ENCODE measurements at places on chromosomes 5 and 9.

- DNase-seq: no peak
Observed at GRCh38 chr5:174472956-174473355, 251.4 kb upstream of the MSX2 start.

- no peak for DNase-seq
Observed at GRCh38 chr5:113151641-113152379, 175.2 kb downstream of the DCP2 start.

GRCh38 chr5:35285011-35285410 lies 54.7 kb upstream of the PRLR start:
- DNase-seq: peak; percentile 1

DNA sequence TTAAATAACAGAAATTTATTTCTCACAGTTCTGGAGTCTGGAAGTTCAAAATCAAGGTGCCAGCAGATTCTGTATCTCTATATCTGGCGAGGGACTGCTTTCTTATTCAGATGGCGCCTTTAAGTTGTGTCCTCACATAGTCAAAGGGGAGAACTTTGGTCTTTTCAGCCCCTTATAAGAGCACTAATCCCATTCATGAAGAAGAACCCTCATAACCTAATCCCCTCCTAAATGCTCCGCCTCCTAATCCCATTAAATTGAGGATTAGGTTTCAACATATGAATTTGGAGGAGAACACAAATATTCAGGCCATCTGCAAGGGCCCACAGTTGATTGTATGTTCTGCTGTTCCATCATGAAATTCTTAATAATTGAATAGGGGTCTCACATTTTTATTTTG lies 10.8 kb upstream of the CCDC152 start:
- no peak for DNase-seq

- DNase-seq: no peak
Observed at GRCh38 chr5:63128018-63128417, 549.4 kb downstream of the LRRC70 start.

DNA sequence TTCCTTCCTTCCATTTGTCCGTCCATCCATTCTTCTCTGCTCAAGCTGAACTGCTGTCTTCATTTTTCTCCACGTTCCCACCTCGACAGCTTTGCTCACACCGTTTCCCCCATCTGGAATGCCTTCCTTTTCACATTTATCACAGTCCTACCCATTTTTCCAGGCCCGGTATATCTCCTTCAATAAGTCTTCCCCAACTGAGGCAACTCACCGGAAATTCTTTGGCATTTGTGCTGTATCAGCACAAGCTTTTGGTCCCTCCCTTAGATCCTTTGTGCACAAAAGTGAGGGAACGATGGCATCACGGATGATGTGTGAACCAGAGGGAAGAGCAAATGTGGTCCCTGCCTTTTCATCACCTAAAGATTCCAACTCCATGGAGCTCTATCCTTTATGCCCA lies 45.6 kb upstream of the INSYN2B start:
- DNase-seq: no peak

- no peak for DNase-seq
Observed at GRCh38 chr9:90219548-90220118, 423.0 kb downstream of the DIRAS2 start.

DNA sequence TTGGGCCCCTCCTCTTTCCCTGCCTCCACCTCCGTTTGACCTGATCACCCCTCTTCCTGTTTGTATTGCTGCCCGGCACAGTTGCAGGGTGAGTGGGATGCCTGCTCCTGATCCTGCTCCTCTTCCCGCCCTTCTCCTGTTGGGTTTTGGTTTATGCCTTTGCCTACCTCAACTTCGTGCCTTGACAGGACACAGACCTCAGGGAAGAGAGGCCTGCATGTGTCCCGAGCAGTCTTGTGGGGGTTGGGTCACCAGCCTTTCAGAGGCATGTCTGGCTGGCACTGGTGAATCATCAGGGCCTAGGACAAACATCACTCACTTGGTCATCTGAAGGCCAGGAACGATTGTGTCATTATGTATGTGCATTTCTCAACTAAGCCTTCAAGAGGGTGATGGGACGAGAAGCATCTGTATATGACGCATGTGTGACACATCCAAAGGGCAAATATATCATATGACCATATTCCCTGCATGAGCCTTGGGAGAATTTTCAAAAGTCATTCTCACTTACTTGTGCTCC lies 56.9 kb downstream of the NPR3 start:
- peak; percentile 95 for DNase-seq

DNA sequence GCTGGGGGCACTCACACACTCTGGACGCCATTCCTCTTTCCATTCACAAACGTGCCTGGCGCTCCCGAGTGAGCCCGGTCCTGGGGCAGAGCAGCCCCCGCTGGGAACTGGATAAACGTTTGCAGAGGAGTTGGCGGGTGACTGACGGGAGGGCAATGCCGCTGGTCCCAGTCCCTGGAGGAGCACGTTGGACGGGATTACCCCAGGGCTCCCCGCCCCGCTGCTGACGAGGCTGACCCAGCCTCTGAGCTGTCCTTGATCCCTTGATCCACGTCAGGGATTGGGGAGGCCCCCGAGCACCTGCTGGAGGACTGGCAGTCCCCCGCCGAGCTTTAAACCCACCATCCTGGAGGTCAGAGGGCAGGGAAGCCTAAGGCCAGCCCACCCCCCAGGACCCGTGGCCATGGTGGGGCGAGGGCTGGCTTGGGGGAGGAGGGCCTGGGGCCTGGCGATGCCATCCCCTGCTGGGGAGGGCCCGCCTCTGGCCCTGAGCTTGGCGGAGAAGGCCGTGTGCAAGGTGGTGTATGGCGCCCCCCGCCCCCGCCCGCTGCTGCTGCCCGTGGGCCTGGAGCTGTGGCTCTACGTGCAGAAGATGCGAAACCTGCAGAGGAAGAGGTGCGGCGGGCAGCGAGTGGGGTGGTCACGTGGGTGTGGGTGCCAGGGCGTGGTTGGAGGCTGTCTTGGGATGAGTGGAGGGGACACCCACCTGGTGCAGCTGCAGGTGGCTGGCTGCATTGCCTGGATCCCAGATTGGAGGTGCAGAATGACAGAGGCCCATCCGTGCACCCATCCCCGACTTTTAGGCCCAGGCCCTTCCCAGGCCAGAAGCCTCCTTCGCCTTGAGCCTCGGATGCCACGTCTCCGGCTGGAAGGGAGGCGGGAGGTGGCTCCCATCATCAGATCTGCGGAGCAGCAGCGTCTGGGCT lies 4.5 kb downstream of the GPSM1 start:
- DNase-seq: no peak

- DNase-seq: no peak
Observed at GRCh38 chr5:10941900-10942299, 180.9 kb upstream of the DAP start.

- no peak for DNase-seq
Observed at GRCh38 chr5:148398698-148399121, 15.0 kb downstream of the FBXO38 start.

GRCh38 chr5:6483880-6484382 lies 35.3 kb downstream of the UBE2QL1 start:
- DNase-seq: no peak

DNA sequence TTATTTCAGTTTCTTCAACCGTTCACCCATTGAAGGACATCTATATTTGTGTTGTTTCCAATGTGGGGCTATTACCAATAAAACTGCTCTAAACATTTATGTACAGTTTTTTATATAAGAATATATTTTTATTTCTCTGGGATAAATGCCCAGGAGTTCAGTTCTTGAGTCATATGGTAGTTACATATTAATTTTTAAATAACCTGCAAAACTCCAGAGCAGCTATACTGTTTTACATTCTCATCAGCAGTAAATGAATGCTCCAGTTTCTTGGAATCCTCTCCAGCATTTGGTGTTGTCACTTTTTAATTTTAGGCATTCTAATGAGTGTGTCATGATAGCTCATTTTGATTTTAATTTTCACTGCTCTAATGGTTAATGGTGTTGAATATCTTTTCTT lies 36.2 kb downstream of the CDK7 start:
- no peak for DNase-seq

DNA sequence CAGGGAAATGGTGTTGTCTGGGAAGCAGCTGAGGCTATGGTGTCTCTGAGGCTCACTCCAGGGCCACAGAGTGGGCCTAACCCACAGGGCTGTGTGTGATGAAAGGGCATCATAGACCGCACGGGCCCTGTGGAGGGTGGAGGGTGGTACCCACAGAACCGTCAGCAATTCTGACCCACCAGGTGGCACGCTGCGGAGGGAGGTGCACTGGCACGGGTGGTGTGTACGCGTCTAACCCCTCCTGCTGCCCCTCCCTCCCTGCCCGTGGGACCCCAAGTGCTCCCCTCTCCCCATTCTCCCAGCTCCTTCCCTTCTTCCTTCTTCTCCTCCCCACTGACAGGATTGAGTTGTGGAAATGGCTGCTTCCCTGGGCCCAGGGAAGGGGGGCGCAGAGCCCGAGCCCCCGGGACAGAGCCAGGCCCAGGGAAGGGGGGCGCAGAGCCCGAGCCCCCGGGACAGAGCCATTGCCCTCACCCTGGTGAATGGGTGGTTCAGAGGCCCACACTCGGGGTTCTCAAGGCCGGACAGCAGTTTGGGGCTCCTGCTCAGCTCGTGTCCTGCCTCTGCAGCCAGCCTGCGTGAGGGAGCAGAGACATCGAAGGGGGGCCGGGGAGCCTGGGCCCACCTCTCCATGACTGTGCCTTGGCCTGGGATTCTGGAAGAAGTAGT lies 6.8 kb downstream of the LCN10 start:
- no peak for DNase-seq

GRCh38 chr9:132609829-132610228 lies 27.4 kb downstream of the BARHL1 start:
- peak; percentile 95 for DNase-seq

Data from HFFc6 (cell line).